ENCODE measurements at places on chromosomes 4 and X.

DNA sequence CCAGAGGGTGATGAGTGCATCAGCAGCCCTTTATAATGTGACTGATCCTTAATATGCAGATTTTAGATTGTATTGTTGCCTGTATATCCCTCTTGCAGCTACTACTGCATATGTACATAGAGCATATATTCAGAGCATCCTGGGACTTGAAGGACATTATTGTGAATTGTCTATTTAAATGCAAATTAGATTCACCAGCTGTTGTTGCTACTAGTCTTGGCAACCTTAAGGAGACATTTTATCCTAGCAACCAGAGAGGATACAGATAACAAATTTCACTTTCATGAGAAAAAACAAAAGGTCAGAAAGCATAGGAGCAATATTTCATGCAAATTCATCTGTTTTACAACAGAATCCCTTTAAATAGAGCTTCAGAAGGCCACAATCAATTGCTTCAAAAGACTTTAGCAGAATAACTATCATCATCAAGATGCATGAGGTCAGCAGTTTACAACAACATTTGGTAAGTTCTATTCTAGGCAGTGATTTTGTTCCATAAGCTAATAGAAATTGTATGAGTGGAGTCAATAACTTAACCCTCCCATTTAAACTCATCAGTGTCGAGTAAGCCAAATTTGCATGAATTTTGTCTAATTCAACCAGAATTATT lies 148.6 kb downstream of the GC start:
- DNase-seq: no peak

DNA sequence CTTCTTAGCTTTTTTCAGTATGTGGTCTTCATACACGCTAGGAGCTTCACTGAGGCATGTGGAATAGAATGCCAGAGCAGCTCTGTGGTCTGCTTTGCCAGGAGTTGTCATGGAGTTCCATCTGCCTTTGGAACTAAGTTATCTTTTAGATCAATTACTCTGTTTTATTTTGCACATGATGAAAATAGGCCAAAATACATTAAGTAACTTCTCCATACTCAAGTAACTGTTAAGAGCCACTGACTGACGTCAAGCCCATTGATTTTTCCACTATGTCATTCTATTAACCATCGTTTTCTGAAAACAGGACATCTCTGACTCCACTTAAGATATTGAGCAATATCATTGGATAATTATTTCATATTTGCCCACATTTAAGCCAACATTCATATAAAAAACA lies 415.1 kb upstream of the MAD2L1 start:
- DNase-seq: no peak

GRCh38 chr4:152705903-152706302 lies 26.1 kb upstream of the TMEM154 start:
- no peak for DNase-seq

DNA sequence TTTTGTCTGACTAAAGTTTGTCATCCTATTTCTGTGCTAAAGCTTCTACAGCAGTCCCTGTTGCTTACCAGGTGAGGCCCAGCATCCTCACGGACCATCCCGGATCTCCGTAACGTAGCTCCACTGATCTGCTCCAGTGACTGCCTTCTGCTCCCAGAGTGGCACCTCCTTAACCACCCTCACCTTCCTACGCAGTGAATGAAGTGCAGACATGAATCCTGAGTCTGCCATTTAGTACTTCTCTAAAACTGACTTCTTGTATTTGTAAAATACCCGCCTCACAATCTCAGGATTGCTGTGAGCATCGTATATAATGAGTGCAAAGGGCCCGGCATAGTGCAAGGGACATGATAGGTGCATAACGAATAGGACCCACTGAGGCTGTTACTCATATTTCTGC lies 27.7 kb upstream of the ACSL1 start:
- no peak for DNase-seq

DNA sequence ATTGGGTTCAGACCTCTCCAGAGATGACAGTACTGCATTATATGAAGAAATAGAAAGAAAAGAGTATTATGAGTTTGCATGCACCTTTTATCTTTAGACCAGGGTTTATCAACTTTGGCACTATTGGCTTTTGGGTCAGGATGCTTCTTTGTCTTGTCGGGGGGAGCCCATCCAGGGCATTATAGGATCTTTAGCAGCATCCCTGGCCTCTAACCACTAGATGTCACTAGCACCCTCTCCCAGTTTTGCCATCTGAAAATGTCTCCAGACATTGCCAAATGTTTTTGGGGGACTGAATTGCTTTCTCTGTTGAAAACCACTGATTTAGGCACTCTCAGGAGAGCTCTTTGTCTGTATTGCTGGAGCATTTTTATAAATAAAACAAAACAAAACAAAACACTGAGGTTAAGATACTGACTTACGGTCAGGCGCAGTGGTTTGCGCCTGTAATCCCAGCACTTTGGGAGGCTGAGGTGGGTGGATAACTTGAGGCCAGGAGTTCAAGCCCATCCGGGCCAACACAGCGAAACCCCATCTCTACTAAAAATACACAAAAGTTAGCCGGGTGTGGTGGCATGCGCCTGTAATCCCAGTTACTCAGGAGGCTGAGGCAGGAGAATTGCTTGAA lies 23.6 kb downstream of the CA5B start:
- DNase-seq: no peak

GRCh38 chr4:63440236-63440635 lies 969.0 kb downstream of the TECRL start:
- no peak for DNase-seq
